ENCODE measurements at places on chromosomes 7 and 10.

GRCh38 chr7:112779667-112780066 is 10.5 kb downstream of the TMEM168 start:
- no peak for DNase-seq

GRCh38 chr7:77989981-77990566 is 191.5 kb downstream of the PHTF2 start:
- no peak for DNase-seq

- no peak for DNase-seq
Measured at GRCh38 chr10:70317943-70318318, 34.1 kb upstream of the NPFFR1 start.

DNA sequence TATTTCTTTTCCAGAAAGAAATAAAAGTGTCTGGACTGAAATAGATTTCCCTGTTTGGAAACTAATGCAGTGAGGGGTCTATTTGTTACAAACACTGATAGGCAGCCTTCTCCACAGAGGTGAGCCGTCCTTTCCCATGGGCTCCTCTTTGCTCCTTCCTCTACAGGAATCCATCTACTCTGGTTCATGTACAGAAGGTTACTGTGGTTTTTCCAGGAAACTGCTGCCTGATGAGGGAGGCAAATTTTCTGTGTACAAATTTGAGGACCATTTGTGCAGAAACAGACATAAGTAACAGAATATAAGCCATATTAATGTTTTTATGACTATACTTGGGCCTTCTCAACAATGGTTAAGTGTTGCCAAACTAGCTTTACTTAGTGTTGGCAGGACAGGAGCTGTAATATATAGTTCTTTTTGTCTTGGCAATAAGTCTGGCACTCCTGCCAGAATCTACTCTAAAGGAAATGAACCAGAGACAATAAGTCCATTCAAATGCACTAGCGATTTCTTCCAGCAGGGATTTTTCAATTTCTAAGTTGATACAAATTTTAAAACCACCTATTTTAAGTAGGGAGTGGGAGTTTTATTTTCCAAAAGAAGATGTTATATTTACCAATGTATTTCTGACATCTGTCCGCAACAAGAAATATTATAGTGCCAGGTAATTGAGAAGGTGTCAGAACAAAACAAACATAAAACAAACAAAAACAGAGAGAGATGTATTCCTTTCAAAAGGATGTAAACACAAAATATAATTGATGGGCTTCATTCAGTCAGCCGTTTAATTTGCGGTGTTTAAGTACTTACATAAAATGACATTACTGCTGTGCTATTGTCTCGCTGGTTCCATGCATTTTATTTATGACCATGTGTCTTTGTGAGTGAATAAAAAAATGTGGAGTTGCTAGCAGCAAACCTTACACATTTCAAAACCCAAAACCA is 91.0 kb upstream of the NFE2L3 start:
- DNase-seq = no peak

DNA sequence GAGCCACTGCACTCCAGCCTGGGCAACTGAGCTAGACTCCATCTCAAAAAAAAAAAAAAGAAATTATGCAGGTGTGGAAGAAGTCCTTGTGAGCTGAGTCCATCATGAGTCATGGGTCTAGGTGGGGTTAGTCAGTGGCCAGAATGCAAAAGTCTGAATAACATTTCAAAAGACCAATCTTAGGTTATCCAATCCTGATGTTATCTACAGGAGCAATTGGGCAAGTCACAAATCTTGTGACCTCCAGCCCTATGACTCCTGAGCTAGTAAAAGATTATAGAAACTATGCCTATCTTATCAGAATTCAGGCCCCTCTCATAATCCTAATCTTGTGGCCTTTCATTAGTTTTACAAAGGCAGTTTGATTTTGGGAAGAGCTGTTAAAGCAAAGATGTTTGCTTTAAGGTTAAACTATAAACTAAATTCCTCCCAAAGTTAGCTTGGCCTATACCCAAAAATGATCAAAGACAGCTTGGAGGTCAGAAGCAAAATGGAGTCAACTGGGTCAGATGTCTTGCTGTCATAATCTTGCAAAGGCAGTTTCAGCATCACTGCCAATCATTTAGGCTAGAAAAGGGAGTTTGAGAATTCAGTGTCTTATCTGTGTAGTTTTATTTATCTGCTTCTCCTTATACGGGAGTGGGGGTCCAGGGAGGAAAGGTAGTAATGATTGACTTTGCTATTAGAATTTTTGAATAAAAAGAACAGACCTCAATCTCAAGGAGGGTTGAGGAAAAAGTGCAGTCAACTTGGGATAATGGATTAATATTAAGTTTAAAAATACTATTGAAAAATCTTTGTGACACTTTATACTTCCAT is 71.2 kb upstream of the TRIM24 start:
- DNase-seq = no peak

GRCh38 chr10:105181626-105182025 is 540.5 kb downstream of the SORCS3 start:
- no peak for DNase-seq

DNA sequence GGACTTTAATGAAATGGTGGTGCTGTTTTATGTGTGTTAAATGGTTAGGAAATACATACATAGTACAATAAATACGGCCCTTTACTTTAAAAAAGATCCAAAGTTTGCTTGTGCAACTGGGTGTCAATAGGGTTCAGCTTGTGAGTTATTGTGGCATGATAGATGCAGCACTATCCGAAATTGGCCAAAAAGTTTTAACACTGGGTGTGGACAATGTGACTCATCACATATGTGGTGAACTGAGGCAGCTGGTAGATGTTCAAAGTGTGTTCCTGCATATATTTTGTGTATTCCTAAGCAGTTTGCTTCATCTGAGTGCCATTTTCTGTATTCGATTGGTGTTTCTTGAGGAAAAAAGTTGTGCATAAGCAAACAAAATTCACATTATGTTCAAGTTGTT is 473.1 kb downstream of the KIF20B start:
- DNase-seq = no peak
